RKO (cell line): ENCODE measurements at places on chromosomes 11 and 22.

- no peak for DNase-seq
Observed at GRCh38 chr11:43401252-43401651, 42.5 kb downstream of the TTC17 start.

DNA sequence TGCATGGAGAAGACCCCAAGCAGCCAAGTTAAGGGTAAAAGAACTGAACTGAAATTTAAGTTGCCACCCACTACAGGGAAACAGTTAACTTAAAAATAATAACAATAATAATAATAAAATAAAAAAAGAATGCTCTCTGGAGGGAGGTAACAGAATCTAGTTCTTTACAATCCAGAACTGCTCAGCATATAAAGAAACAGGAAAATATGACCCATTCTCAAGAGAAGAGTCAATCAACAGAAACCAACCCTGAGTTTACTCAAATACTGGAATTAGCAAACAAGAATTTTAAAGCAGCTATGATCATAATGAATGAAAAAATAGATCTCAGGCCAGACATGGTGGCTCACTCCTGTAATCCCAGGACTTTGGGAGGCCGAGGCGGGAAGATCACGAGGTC, 53.8 kb downstream of the DENND5A start:
- DNase-seq = no peak

GRCh38 chr11:128938156-128938885, 4.3 kb downstream of the TP53AIP1 start:
- DNase-seq = no peak

DNA sequence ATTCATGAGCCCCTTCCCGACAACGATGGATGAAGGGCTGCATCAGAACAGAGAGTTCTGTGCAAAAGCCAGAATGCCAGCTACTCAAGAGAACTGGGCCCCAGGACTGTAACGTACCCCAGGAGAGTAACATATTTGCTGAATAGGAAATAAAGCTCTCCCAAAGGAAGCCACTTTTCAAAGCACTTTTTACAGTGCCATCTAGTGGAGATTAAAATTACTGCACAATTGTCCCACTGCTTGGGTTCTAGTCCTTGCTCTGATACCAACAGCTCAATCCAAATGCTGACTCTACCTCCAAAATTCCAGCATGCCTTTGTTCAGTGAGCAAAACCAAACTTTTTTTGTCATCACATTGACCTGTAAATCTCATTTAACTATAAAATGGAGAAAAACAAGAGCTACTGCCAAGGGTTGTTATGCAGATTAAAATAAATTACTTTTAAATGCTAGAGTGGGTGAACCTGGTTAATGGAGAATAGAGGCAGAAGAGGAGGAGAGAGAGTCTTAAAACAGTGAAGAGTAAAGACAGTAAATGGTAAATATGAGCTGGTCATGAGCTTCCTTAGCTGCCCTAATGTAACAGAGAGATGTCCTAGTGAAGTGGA, 87.6 kb upstream of the FSHB start:
- peak; percentile 41 for DNase-seq

- no peak for DNase-seq
Observed at GRCh38 chr11:134752526-134752925, 340.5 kb upstream of the B3GAT1 start.

DNA sequence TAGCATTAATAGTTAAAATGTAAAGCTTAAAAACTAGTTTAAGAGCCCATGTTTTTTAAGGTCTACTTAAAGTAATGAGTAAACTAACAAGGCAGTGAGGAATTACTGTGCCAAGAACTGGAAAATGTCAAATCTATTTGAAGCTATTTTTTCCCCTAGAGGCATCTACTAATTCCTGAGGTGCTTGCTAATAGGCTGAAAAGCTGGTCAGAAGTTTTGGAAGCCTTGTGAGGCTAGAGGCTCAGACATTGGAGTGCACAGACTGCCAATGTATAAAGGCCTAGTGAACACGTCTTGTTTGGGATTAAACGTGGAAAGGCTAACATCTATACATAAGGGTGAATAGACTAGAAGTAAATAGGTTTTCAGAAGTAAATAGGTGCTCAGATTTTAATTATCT, 136.5 kb upstream of the C11orf87 start:
- no peak for DNase-seq

GRCh38 chr11:85724748-85725465, 38.9 kb upstream of the CCDC89 start:
- DNase-seq = no peak

GRCh38 chr22:35299217-35299672, 449 bp upstream of the TOM1 start:
- peak; percentile 19 for DNase-seq

GRCh38 chr22:43591380-43591779, 179.6 kb downstream of the MPPED1 start:
- peak; percentile 1 for DNase-seq

GRCh38 chr11:30585892-30586250, 282 bp downstream of the MPPED2 start:
- no peak for DNase-seq

DNA sequence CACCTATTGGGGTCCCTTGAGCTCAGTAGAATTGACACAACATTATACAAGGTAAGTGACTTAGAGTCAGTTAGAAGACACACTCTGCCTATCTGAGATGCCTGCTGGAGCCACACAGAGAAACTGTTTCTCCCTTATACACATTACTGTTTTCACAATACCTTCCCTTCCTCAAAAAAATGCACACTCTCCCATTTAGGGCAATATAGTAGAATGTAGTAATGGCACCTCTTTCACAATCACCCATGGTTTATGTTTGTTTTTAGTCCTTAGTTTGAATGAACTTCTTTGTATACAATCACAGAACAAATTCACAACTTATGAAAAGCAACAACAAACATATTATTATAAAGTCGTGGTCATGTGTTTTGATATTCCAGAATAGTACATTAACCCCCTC, 14.3 kb downstream of the OR52H1 start:
- DNase-seq = no peak

DNA sequence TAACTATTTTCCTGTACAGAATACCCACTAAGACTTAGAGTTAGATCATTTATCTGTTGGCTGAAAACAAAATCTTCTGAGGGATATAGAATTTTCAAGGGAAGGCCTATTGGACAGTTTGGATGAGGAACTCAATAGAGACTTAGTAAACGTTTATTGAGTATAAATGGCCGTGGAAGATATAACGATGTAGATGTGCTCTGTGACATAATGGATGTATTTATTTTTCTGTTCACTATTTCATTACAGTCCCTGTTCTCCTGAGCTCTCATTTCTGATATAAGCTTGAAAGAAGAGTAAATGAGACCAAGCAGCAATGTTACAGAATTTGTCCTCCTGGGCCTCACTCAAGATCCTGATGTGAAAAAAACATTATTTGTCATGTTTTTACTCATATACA, at the start of gene OR4A16:
Gene OR4A16, plus strand, starts transcription at position 301 of the 400 bp plus-strand sequence. Its CDS starts 0 bp downstream, at position 301.
- DNase-seq = no peak

DNA sequence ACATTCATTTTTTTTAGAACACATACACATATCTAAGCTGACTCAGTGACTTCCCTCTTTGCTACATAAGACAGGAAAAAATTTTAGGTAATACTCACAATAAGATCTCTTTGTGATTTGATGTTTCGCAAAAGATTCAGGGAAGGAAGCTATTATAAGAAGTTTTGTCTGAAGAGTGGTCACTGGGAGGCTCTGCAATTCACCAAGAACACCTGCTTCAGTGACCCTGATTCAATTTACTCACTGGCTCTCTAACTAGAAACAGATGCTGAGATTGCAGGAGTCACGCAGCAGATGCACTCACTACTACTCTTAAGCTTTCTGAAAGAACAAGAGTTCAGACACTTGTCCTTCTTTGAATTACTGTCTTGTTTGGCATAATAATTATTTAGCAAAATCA, 193.6 kb upstream of the DDI1 start:
- no peak for DNase-seq

DNA sequence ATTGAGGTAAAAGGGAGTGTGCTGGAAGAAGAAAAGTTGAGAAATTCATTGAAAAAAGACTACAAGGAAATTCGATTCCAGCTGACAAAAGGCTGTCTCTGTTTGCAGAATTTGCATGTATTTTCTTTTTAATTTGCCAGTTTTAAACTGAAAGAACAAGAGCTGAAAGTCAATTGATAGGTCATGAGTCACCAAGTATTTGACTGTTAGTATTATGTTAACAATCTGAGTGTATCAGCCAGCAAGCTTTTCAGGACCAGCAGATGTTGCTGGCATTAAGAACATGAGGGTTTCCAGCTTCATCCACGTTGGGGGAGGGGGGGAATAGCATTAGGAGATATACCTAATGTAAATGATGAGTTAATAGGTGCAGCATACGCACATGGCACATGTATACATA, 726.7 kb downstream of the METTL15 start:
- DNase-seq = no peak

DNA sequence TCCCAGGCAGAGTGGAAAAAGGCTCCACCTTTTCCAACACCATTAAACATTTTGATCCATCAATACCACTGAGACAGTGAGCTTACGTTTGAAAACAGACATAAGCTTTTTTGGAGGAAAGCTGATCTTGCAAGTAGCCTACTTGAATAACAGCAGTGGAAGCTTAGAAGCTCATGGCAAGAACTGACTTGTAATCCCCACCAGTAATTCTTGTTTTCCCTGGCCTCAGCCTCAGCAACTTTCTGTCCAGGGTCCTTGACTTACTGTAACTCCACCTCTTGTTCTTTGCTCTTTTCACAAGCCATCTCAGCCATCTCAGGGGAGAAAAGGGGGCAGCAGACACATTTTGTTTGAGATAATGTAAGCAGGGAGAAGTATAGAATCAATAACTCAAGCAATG, 12.3 kb upstream of the MPZL2 start:
- no peak for DNase-seq

GRCh38 chr11:66964495-66964894, 6.3 kb upstream of the PC start:
- DNase-seq = no peak
